ENCODE measurements at places on chromosomes 12 and 14. TPM values are rescaled to one million over a fixed set of nuclear protein-coding genes. Genes with fewer than 3 reads are reported as not detected.

KRT1 gene
- not detected for total RNA-seq

DNA sequence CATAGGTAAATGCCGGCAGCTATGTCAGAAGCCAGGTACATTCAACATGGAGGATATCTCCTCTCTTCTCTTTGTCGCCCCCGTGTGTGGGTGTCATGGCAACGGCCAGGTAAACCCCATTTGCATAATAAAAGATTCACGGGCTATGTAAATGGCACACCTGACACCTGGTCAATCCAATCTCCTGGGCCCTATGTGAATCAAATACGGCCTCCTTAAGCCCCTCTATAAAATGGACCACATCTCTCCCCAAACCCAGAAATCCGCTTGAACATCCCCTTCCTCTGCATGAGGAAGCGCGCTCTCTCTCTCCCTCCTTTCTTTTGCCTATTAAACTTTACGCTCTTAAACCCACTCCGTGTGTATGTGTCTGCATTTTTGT is 363.7 kb downstream of the SOX5 start:
- H3K4me3 ChIP-seq = no peak overlapping the region
- no peak overlapping the region for H3K27ac ChIP-seq
- no peaks in the 10 kb centered on the region for H3K36me3 ChIP-seq
- H3K27me3 ChIP-seq = no peaks in the 10 kb centered on the region

DNA sequence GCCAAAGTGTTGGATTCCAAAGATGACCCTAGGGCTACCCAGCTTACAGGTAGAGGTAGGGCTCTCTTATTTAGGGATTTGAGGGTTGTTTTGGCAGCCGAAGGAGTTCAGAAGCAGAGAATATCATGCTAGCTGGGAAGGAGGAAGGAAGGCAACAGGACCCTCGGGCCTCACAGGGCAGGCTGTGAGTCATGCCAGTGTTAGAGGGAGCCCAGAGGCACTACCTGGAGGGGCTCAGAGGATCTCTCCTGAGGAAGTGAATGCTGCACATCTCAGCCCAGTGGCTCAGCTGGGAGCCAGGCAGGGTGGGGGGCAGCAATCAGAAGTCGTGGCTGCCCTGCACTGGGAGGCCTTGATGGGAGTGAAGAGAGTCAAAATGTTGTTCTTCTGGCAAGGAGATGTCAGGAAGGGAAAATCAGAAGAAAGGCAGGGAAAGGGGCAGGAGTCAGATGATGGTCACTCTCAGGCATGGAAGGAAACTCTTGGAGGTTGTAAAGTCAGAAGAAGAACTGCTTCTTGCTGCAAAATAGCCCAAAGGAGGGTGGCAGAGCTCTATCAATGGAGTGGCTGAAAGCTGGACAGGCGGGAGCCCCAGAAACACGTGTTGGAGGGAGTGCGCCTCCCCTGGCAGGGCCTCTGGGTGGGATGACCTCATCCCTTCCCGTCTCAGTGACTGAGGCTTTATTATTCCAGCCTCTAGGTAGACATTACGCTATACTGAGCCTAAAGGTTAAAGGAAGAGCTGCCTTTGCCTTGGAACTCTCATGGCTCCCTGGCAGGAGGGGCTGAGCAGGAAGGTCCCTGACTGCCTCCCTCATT is 141.3 kb downstream of the SMOC1 start:
- no peaks in the 10 kb centered on the region for H3K27me3 ChIP-seq
- H3K4me1 ChIP-seq = peaks cover 10% of the 10 kb centered on the region

VDR gene
- 1.6 TPM for total RNA-seq

GRCh38 chr12:28535216-28535615 is 345.0 kb downstream of the CCDC91 start:
- no peaks in the 10 kb centered on the region for H3K36me3 ChIP-seq
- no peak for DNase-seq
- no peak overlapping the region for H3K27ac ChIP-seq
- H3K4me1 ChIP-seq = no peaks in the 10 kb centered on the region
- H3K4me3 ChIP-seq = no peak overlapping the region
- no peaks in the 10 kb centered on the region for H3K27me3 ChIP-seq
